Common myeloid progenitor, CD34-positive (primary cell): ENCODE measurements at places on chromosomes 1 and 21.

DNA sequence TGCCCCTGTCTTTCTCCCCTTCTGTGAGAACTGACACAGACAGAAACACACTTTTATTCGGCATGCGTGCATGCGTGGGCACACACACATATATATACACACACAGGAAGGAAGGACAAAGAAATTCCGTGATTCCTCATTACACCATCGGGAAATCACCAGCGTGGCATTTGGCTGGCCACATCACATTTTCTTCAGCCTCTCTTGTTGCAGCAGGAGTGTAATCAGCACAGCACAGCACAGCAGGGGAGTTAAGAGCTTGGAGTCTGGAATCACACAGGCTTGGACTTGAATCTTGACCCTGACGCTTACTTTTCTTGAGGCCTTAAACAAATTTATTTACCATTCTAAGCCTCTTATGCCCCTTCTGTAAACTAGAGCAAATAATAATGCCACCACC, 45.3 kb upstream of the EPHA8 start:
- no peak for DNase-seq

DNA sequence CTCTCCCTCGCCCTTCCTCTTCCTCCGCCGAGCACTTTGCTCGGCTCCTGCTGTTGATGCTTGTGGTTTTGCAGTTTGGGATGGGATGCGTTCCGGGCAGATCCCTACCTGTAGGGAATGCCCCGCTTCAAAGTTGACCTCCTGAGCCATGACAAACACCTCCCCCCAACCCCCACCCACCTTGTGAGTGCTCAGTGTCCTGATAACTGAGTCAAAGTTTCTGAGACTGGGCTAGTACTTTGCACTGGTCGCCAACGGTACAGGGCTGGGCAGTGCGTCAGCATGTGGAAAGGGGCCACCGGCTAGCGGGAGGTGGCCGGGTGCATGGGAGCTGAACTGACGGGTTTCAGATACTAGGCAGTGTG, 771 bp downstream of the RABGAP1L start:
- DNase-seq, result peak; percentile 42

GRCh38 chr21:46551636-46552241, 53.1 kb downstream of the S100B start:
- DNase-seq, result peak; percentile 75

DNA sequence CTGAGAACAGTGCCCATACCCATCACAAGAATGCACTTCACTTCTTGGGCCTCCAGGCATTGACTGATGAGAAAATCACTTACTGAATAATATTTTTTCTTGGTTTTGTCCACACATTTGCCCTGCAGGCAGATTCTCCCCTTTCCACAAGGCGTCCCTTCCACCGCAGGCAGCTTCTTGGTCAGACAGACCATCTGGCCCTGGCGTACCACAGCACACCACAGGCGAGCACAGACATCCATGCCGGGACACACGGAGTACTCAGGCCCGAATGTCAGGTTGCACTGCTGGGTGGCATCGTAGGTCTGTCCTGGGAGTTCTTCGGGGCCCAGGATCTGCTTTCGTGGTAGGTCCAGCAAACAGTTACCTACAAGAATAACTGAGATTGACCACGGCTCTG, 32.5 kb downstream of the ADAMTS5 start:
- DNase-seq, result no peak

DNA sequence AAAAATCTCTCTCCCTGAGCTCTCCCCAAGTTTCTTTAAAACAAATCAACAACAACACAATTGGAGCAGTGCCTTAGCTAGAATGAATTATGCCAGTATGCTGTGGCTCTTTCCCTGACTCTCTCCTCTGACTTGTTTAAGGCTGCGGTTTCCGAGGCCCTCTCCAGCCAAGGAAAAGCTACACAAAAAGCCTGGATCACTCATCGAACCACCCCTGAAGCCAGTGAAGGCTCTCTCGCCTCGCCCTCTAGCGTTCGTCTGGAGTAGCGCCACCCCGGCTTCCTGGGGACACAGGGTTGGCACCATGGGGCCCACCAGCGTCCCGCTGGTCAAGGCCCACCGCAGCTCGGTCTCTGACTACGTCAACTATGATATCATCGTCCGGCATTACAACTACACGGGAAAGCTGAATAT, 1.9 kb downstream of the S1PR1 start:
- peak; percentile 70 for DNase-seq

DNA sequence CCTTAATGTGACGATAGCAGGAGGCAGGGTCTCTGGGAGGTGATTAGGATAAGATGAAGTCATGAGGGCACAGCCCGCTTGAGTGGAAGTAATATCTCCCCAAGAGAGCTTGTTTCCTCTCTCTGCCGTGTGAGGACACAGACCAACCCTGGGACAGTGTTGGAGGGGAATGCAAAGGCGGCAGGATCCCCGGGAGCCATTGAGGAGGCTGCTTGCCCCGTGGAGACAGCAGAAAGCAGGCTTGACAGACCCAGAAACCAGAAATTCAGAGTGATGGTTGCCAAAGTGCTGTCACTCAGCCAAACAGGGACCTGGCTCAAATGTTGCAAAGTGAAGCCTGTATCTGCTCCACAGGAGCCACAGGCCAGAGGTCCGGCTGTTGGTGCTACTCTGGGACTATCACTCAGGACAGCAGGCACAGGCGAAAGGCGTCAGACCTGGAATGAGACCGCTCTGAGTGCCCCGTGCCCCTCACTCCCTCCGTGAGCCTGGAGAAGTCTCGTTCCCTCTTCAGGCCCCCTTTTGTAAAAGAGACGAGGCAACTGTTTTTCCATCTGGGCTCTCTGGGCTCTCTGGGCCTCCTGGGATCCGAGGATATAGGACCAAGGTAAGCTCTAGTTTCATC, 96.6 kb upstream of the VANGL1 start:
- DNase-seq, result no peak

DNA sequence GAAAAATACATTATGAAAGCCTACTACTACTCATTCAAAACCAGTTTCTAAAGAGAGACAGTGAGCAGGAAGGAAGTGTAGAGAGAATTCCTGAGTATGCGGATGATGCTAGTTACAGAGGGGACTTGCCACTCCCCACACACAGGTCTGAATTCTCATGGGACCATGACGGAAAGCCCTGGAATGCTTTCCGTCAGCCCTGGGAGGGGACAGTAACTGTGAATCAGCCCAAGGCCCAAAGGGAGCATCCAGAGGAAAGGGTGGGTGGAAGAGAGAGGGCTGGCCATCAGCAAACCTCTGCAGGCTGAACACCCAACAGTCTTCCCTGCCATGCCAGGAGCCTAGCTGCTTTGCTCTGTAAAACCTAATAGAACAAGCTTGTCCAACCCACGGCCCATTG, 36.4 kb downstream of the RCSD1 start:
- DNase-seq, result no peak

GRCh38 chr1:55724551-55725325, 509.6 kb upstream of the USP24 start:
- DNase-seq, result no peak

DNA sequence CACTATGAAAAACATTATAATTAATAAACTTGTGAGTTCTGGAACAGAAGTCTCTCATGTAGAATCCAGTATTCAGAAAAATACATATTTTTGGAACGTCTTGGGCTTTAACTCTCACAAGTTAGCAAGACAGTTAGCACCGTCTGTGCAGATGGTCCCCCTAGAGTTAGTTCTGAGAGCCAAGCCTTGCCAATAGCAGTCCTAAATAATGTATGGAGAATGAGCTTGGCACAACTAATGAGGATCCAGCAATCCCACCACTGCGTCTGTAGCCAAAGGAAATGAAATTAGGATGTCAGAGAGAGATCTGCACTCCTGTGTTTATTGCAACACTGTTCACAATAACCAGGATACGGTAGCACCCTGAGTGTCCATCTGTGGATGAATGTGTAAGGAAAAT, 54.6 kb upstream of the VAMP3 start:
- DNase-seq, result no peak

DNA sequence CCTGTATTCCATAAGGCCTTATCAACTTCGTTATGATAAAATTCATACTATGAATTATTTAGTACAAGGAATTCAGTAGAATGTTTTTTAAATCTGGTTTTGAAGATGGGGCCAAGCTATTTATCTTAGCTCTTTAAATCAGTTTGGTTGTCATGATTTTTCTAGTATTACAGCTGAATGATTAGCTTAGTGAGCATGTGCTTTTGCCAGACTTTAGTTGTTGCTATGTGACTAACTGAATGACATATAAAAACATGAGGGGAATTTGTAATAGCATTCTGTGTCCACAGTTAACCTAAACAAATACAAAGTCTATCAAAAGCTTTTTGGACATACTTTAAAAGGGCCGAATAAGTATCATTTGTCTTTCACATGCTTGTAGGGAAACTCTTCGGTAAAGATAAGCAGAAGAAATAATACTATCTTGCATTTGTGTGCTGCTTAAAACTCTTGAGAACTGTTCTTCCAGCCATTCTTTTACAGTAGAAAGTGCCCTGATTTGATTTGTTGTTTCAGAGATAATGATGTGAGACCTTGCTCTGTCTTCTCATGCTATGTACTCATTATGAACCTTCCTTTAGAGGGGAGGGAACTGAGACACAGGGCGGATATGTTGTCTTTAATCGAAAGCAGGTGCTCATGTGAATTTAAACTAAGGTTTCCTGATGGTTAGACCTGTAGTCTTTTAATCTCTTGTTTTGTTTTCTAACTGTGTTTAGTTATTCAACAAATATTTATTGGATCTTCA, 18.8 kb downstream of the NEK7 start:
- DNase-seq, result no peak

- no peak for DNase-seq
Measured at GRCh38 chr1:10337436-10337835, 61.4 kb upstream of the PGD start.

GRCh38 chr1:154807048-154807591, 63.0 kb downstream of the KCNN3 start:
- peak; percentile 38 for DNase-seq

DNA sequence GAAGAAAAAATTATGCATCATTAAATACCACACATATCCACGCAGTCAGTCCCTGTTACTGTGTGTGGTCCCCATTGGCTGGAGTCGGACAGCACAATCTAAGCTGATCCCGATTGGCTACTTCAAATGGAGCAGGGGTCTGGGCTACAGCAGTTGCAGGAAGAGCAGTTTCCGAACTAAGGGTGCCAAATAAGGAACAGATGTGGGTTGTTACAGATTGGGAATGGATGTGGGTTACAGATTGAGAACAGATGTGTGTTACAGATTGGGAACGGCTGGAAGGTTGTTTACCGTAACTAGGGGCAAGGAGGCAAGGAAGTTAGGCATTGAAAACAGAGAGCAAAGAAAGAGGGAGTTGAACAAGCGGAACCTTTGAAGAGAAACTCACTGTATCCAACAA, 19.9 kb downstream of the OR2L13 start:
- DNase-seq, result peak; percentile 54

DNA sequence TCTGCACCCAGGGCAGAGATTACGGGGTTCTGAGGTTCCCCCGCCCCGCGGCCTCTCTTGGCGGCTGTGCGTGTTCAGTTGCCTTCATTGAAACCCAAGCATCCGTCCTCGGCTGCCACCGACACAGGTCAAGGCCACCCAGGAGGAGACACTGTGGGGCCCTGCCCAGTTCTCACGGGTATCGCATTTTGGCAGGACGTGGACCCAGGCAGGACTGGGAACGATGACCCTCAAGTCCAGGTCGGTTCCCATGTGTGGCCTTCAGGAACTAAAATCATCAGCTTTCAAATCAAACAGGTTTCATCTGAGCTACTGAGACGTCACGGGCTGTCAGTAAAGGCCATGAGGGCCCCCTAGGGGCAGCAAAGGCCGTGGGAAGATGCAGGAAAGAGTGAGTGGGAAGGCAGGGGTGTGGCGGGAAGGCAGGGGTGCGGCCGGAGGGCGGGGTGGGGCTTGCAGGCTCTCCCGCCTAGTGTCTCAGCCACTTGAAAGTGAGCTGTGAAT, 7.0 kb upstream of the C1orf174 start:
- peak; percentile 50 for DNase-seq

GRCh38 chr1:223487887-223488259, 94.7 kb downstream of the CCDC185 start:
- DNase-seq, result no peak

GRCh38 chr21:41641510-41641815, 125.4 kb downstream of the RIPK4 start:
- no peak for DNase-seq

DNA sequence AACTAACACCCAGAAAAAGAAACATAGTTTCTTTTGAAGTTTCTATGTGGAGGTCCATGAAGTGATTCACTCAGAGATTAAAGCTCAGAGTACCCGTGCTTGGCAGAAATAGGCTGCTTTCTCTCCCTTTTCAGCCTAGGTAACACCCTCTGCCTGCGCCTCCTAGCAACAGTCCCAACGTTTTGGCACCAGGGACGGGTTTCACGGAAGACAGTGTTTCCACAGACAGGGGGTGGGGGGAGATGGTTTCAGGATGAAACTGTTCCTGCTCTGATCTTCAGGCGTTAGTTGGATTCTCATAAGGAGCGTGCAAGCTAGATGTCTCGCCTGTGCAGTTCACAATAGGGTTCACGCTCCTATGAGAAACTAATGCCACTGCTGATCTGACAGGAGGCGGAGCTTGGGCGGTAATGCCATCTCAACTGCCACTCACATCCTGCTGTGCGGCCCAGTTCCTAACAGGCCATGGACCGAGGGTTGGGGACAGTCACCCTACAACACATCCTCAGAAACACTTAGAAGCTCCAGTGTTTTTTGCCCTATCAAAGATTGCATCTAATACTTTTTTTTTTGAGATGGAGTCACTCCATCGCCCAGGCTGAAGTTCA, 53.2 kb downstream of the CHML start:
- no peak for DNase-seq

DNA sequence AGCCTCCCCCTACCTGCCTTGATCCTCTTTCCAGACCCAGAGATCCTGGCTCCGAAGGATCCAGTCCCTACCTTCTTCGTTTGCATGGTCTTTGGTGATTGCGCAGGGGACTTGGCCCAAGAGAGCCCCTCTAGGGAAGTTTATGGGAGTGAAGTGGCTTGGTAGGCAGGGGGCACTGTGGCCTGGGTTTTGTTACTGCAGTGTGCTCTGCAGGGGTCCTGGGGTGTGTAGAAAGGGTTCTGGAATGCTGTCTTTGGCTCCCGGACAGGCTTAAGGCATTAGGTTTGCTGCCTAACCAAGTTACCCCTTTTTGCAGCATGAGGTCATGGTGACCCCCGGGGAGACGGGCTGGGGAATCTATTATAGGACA, 3.8 kb downstream of the ATP8B2 start:
- DNase-seq, result no peak

GRCh38 chr21:27246741-27247140, 279.9 kb upstream of the ADAMTS5 start:
- no peak for DNase-seq

- no peak for DNase-seq
Measured at GRCh38 chr1:84856726-84857270, 36.2 kb downstream of the LPAR3 start.
